Activated naive CD8-positive, alpha-beta T cell treated with anti-CD3 and anti-CD28 coated beads for 36 hours (primary cell): ENCODE measurements at places on chromosomes 11 and 22. TPM values are rescaled to one million over a fixed set of nuclear protein-coding genes. Genes with fewer than 3 reads are reported as not detected.

The NDUFS8 gene
- total RNA-seq, result 126 TPM

The TIMM10 gene
- total RNA-seq, result 137 TPM

The EIF3L gene
- total RNA-seq, result 671 TPM

The A4GALT gene
- total RNA-seq, result not detected

The RASD2 gene
- total RNA-seq, result 0.06 TPM

The IGLL1 gene
- total RNA-seq, result not detected

The TIMP3 gene
- 0.08 TPM for total RNA-seq

The C11orf87 gene
- total RNA-seq, result not detected

The GRAP2 gene
- total RNA-seq, result 65.5 TPM
